Fibroblast of pulmonary artery (primary cell): ENCODE measurements at places on chromosomes 4 and X.
A peak's percentile ranks its signal among the peaks of the same experiment; 100 is the strongest.

DNA sequence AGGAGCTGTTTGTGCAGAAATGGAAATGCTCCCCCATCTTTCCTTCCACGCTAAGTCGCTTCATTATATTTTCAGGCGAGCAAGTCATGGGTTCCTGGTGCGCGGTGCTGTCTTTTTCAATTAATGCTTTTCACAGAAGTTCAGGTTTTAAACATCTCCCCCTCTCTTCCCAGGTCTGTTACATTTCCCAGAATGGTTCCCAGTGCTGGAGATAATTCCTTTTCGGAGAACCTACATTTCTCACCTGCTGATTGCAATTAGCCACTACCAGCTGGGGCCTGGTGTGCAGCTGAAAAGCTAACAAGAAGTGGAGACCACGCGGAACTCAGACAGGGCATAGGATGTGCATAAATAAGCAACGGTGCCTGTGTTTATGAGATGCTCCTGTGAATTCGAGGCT is 217.8 kb downstream of the MID1IP1 start:
- DNase-seq = no peak

DNA sequence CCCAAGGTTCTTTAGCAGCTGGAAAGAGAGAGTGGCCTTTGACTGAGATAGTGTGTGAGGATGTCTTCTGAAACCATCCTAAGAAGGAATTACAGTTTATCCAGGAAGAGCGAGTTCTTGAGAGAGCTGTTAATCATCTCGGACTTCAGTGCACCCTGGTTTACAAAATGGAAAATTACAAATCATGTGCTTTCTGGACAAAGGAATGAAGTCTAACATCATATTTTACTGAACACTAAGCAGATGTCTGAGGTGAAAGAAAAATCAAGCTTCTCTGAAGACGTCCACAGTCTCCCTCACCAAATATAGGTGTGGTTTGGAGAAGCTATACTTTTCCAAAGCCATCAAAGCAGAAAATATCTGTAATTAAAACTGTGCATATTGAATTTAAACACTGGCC is 30.8 kb upstream of the CYP2U1 start:
- no peak for DNase-seq

DNA sequence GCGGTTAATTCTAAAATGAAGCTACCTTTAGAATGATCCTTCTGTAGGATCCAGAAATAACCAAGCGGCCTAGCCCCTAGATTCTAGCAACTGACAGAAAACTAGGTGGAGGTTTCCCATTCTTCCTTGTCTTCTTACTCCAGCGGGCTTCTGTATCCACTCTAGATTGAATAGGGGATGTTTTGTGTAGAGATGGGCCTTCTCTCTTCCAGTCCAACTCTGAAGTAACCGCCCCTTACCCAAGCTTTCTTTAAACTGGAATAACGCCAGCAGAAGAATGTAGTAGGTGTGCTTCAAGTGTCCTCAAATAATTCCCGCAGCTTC is 386 bp upstream of the TMEM184C start:
- DNase-seq = no peak

GRCh38 chr4:56787380-56787779 is 34.1 kb downstream of the SPINK2 start:
- peak; percentile 43 for DNase-seq
